ENCODE measurements at places on chromosomes 2 and 18.

- DNase-seq: no peak
Observed at GRCh38 chr2:241121008-241121407, 18.9 kb upstream of the MTERF4 start.

DNA sequence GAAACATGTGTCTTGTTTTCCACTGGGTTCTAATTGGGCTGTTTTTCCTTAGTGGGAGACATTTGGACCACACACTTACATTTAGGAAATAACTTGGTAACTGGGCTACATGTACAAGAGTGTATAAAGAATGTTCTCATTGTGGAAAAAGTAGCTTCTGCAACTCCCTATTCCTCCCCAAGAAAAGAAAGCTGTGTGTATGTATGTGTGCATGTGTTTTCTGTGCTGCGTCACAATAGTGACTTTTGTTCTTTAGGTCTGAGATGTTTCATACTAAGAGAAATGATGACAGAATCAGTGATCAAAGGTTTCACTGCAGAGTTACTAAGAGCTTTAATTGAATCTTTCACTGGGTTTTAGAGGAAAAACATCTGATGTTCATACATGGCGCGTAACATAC is 82.7 kb downstream of the TANC1 start:
- DNase-seq: no peak

DNA sequence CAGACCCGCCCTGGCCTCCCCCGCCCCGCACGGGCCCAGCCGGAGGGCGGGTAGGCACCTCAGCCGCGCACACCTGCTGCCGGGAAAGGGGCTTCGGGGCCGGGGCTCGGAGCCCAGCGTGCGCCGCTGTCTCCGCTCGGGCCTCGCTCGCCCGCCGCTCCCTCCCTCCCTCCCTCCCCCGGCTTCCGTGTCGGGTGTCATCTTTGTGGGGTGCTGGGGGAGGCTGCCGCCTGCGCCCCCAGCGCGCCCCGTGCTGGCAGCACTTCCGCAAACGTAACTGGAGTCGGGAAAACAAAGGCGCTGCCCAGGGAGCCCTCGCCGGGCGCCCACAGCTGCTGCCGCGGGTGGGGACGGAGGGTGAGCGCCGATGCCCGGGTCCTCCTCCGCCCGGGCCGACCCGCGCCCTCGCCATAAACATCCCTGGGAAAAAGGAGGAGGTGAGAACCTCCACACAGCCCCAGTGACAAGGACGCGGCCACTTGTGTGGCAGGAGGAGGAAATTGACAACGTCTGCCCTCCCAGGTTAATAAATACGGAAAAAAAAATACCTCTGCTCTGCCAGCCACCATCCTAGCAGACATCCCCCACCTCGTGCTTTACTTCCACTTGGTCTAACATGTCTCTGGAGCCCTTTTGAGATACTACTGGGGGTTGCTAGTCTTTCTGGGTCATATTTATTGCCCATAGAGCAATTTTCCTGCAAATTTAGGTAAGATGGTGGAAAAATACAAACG is 550 bp downstream of the MFSD6 start:
- DNase-seq: peak; percentile 19

- no peak for DNase-seq
Observed at GRCh38 chr18:3392467-3392855, 57.5 kb upstream of the TGIF1 start.

- peak; percentile 4 for DNase-seq
Observed at GRCh38 chr2:183665425-183665824, 541.2 kb downstream of the NUP35 start.

- no peak for DNase-seq
Observed at GRCh38 chr2:136207030-136207623, 89.2 kb upstream of the CXCR4 start.
